ENCODE measurements at places on chromosomes 5 and 9.

DNA sequence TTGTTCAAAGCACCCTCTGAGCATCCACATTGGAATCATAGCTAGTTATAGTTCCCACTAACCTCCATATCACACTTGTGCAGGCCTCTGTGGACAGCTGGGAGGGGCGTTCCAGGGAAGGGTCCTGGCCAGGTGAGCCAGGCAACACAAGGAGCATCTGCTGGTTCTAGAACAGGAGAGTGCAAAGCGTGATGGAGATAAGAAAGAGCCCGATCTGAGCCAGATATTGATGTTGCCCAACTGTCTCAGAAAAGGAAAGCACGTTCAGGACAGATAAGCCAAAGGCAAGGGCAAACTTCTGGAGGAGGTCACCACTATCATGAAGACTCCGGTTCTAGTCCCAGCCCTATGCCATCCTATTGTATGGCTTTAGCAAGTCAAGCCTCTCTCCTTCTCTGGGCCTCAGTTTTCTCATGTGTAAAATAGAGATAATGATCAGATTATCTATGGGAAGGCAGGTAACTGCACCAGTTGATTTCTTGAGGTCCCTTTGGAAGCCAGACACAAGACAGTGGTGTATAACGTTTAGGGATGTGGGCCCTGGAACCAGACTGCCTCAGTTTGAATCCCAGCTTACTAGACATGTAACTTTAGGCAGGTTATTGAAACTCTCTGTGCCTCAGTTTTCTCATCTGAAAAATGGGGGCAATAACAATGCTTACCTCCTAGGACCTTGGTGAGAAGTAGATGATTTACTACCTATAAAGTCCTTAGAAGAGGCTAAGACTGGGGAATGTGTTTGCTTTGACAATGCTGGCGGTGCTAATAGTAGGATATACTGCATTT lies 19.8 kb downstream of the GABBR2 start:
- DNase-seq = no peak

GRCh38 chr9:133355881-133356357 lies 368 bp downstream of the SURF1 start:
- DNase-seq = no peak

- no peak for DNase-seq
Measured at GRCh38 chr9:113648586-113648985, 185.1 kb downstream of the RGS3 start.

DNA sequence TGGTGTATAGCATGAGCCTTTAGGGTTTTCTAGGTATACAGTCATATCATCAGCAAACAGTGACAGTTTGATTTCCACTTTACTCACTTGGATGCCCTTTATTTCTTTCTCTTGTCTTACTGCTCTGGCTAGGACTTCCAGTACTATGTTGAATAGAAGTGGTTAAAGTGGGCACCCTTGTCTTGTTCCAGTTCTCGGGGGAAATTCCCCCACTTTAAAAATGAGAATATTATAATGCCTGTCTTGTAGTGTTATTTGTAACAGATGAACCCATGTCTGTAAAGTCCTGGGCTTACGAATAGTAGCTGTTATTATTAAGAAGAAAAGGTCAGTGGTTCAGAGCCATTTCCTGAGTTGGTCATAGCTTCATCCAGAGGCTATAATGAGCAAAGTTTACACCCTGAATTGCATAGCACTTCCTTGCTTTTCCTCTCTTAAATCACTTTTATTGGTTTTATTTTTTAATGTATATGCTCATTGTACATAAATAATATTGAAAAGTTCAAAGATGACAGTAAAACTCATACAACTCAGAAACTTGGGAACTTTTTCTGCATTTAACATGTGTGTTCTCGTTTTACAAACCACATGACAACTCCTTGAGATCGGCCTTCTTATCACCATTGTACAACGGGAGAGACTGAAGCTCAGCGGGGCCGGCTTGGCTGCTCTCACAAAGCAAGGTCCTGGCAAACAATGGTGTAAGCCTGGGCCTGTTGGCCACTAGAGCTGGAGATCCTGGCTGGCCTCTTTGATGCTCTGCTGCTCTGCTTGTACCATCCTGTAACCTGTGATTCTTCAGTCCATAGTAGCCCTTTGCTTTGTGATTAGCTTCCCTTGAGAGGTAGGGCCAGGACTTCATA lies 85.2 kb downstream of the CYFIP2 start:
- no peak for DNase-seq

DNA sequence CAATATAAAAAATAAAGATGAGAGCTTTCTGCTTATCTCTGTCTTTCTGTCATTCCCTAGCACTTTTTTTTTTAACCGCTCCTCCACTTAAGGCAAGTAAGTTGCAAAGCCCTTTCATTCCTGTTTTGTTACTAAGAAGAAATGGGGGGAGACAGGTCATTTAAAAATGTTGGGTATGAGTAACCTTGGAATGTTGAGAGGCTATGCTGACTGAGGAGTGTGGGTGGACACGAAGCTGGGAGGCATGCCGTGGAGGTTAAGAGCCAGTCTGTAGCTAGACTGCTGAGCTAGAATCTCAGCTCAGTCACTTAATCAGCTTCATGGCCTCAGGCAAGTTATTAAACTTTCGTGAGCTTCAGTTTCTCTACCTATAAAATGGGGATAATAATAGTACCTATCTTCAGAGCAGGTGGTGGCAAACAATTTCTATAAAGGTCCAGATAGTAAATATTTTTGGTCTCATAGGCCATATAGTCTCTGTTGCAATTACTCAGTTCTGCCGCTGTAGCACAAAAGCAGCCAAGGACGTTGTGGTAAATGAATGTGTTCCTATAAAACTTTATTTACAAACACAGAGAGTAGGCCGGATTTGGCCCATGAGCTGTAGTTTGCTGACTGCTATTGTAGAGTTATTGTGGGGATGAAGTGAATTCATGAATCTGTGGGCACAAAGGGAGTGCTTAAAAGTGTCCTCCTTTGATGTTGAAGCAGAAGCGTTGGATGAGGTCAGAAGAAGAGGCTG lies 220.0 kb downstream of the GABBR2 start:
- DNase-seq = peak; percentile 90

DNA sequence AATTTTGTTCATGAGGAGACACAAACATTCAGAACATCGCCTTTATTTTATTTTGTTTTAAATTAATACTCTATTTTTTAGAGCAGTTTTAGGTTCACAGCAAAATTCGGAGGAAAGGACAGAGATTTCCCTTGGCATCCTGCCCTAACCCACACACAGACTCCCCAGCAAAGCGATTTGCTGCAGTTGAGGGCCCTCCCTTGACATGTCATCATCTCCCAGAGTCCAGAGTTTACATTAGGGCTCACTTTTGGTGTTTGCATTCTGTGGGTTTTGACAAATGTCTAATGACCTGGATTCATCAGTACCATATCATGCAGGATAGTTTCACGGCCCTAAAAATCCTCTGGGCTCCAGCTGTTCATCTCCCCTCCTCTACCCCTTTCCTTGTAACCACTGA lies 33.6 kb upstream of the COL5A1 start:
- DNase-seq = no peak

DNA sequence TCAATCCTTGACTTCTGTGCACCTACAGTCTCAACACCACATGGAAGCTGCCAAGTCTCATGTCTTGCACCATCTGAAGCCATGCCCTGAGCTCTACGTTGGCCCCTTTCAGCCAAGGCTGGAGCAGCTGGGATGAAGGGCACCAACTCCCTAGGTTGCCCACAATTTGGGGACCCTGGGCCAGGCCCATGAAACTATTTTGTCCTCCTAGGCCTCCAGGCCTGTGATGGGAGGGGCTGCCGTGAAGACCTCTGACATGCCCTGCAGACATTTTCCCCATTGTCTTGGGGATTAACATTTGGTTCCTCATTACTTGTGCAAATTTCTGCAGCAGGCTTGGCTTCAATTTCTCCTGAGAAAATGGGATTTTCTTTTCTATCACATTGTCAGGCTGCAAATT lies 285.1 kb downstream of the DTWD2 start:
- DNase-seq = no peak

DNA sequence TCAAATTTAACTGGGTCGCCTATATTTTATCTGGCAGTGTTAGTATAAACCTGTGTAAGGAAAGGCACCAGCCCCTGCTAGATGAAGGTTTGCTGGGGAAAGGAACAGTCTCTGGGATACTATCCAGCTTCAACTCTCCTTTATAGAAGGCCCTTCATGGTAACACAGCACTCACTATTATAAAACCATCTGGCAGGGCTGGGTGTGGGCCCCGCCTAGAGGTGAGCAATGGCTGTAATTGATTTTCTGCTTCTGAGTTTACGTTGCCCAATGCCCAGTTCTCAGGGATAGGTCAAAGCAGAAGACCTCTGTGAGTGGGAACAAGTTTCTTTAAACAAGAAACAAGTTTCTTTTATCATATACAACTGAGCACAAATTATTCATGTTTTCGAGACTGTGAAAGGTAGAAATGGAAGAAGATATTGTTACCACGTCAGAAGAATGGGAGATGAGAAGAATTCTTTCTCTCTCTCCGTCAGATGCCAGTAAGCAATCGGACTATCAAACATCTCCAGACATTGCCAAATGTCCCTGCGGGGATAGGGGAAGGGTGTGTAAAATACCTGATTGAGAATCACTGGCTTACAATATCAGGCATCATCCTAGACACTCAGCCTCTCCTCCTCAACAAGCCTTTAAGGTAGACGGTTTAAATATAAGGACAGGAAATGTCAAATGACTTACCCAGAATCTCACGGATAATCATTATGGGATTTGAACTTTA lies 205.9 kb downstream of the PDZD2 start:
- DNase-seq = no peak

DNA sequence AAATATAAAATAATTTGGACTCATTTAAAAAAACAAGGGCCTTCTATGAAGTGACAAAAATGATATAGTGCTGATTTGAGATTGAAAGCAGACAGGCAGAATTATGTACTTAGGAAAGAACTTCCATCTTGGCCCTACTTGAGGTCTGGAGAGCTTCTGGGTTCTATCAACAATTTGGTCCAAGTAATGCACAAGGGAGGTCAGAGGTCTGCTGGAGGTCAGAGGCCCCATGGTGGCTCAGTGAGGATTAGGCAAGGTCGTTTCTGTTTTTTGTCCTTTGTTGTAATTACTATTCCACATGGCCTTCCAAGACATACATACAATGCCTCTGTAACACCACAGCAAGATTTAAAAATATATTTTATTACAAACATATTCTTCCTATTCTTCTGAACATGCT lies 37.2 kb downstream of the NUDT12 start:
- DNase-seq = no peak

DNA sequence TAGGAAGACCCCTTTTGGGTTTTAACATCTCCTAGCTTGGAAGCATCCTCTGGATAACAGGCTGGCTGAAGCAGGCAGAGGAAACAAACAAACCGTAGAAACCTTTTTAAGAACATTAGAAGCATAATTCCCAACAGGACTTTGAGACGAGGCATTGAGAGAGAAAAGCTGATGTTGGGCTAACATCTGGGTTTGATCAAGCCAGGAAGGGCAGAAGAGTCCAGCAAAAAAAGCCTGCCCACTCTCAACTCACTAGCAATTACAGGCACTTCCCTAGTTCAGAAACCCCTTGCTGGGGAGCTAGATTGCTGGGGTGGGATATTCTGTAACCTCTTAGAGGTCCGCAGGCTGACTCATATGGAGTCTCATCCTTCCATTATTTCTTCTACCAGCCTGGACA lies 75.4 kb upstream of the CTNNA1 start:
- DNase-seq = no peak

GRCh38 chr9:23492126-23493002 lies 333.7 kb downstream of the ELAVL2 start:
- peak; percentile 10 for DNase-seq

GRCh38 chr9:107260437-107261081 lies 22.5 kb upstream of the RAD23B start:
- no peak for DNase-seq

GRCh38 chr5:174246743-174247142 lies 201.2 kb downstream of the NSG2 start:
- DNase-seq = no peak

- no peak for DNase-seq
Measured at GRCh38 chr5:132915681-132916080, 42.2 kb downstream of the LEAP2 start.

GRCh38 chr5:78204241-78204640 lies 90.3 kb downstream of the AP3B1 start:
- DNase-seq = no peak

DNA sequence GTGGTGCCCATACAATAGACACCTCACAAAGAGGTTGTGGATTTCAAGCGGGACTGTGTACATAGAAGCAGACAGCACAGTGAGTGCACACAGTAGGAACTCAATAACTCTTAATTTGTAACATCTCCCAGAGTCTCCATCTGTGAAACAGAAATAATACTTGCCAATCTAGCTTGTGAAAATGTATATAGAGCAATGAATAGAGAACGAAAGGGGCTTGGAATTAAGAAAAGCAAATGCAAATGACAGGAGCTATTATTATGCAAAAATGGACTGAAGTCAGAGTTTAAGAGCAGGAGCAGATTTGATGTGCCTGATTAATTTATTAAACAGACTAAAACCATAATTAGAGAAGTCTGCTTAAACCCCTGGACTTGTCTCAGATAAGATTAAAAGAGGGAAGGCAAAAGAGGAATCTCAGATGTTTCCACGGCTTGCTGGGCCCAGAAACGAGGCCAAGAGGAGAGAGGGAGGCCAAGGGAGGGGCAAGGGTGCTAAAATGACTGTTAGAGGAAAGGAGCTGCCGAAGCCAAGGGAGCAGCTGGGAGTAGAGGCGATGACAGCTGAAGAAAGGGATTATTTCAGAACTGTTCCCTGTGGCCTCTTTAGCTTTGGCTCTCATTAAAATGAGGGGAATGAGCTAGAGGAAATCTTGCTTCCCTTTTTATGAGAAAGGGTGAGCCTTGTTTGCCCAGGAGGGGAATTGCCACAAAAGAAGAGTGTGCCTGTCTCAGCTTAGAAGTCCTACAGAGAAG lies 72.1 kb downstream of the FEM1C start:
- no peak for DNase-seq
